Lung microvascular endothelial cell (primary cell): ENCODE measurements at places on chromosomes 11 and 22.

- no peak for DNase-seq
Measured at GRCh38 chr11:26778000-26778757, 56.3 kb upstream of the SLC5A12 start.

DNA sequence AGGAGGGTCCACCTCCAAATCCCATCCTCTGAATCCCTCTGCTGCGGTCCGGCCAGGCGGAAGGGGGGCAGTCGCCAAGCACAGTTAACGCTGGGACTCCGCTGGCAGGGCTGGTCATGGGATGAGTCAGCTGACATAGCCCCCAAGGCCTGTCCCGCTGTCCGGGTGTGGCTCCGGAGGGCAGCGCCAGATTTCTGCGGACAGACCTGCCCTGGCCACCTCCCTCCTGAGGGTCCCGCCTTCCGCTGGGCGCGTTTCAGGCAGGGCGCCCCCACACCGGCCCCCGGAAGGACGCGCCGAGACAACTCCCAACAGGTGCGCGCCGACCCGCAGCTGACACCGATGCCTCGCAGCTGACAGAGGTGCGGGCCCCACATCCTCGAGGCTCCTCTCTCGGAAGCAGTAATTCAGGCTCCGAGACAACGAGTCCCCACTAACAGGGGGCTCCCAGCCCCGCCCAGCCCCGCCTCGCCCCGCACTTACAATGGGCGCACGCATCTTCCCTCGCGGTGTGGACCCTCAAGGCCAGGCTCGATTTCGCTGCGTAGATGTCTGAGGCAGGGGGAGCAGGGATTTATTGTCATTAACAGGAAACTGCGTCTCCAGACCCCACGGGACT is 607 bp downstream of the PLAAT3 start:
- peak; percentile 50 for DNase-seq

DNA sequence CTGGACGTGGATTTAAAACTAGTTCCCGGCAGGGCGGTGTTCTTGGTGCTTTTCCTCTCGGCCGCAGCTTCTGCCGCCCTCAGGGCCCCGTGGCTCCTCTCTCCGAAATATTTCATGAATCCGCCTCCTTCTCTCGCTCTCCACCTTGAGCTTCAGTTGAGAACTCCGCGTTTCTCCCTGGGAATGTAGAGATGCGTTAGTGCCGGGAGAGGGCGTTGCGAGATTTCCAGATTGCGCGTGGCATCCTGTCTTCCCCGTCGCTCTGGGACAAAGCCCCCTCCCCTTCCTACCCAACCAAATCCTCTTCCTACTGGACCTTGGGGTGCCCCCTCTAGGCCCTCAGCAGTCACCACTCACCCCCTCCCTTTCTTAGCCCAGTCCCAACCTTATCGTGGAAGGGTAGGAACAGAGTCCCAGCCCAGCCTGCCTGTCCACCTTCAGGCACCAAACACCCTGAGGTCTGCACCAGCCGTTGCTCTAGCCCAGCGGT is 15.5 kb upstream of the RAC2 start:
- peak; percentile 60 for DNase-seq

DNA sequence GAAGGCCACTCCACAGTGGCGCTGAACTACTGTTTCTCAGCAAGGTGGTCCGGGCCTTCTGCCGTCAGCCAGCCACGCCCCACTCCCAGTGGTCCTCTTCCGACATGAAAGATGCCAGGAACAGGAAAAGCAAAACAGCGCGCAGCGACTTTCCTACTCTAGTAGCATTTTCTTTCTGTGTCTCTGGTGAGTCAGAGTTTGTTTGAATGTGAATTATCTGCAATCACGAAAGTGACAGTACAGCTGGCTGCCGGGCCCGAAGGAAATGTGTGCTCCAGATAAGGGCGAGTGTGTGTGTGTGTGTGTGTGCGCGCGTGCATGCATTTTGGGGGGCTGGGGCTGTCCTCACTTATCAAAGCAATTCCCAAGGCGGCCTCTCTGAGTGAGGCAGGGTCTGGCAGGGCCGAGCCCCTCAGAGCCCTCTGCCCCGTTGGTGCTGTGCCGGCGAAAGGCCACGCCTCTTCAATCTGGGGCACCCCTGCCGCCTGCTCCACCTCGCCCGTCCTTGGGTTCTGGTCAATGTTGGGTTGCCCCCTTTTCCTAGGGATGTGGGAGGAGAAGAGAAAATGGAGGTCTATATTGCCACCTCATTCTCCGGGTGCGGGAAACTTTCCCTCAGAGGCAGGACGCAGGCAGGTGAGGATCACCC is 288.5 kb downstream of the KIRREL3 start:
- no peak for DNase-seq

- no peak for DNase-seq
Measured at GRCh38 chr11:46383974-46384701, 2.7 kb downstream of the MDK start.

DNA sequence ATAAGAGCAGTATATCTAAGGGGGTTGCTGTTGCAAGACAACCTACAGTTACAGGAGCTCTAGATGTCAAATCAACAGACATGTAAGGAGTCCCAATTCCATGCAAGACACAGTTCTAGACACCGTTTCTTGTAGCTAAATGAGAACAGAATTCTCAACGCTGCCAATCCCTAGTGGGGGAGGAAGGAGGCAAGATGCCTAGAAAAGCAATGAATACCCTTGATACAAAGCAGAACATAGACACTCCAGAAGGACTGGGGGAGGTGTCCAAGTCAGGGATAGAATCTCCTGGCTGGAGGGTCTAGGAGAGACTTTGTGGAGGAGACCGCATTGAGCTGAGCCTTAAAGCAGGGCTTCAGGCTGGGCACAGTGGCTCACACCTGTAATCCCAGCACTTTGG is 280.2 kb downstream of the BUD13 start:
- DNase-seq = no peak

- DNase-seq = peak; percentile 74
Measured at GRCh38 chr22:24772493-24773220, 1.9 kb downstream of the PIWIL3 start.

DNA sequence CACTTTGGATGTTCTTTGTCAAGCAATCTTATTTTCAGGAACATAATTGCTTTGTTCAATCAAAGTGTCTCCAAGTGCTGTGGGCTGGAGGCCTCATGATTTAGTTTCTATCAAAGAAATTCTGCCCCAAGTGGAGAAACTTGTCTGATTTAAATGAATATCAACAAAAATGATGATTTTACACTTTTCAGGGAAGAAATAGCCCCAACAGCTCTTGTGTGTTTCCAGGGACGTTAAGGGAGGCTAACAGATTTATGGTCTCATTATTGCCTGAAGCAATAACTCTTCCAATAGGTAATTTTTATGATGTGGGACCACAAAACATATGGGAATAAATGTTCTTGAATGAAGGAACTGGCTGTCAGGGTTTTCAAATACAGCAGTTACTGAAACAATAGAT is 699.1 kb downstream of the FAM181B start:
- DNase-seq = no peak

DNA sequence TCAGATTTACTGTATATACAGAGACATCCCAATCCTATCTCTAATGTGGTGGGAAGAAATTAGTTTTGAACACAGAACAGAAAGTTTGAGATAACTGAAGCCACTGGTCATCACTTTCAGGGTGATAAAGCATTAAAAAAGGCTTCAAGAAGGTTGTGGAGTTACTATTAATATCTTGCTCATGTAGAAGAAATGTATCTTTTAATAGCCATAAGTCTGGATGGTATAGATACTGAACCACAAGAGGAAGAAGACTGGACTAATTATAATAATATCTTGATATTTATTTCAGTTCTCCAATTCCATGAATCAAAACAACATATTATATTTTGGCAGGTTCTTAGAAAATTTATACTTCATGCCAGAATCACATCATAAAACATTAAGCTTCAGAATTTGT is 137.1 kb downstream of the TMEM135 start:
- DNase-seq = no peak
